K562 (cell line): ENCODE measurements at places on chromosomes 1 and 21. TPM values are rescaled to one million over a fixed set of nuclear protein-coding genes. Genes with fewer than 3 reads are reported as not detected.

GRCh38 chr1:161720422-161720821, 922 bp upstream of the FCRLB start:
- H3K4me1 ChIP-seq = peaks cover 45% of the 10 kb centered on the region
- no peaks in the 10 kb centered on the region for H3K36me3 ChIP-seq
- no peak overlapping the region for H3K4me3 ChIP-seq
- H3K27ac ChIP-seq = no peak overlapping the region; the same call in 2 of the 3 replicates
- no peak for DNase-seq

GRCh38 chr1:67652800-67653199, 32.2 kb upstream of the GADD45A start:
- no peaks in the 10 kb centered on the region for H3K36me3 ChIP-seq
- H3K27me3 ChIP-seq = no peaks in the 10 kb centered on the region
- no peak overlapping the region for H3K4me3 ChIP-seq
- no peak overlapping the region for H3K27ac ChIP-seq
- no peaks in the 10 kb centered on the region for H3K4me1 ChIP-seq

DNA sequence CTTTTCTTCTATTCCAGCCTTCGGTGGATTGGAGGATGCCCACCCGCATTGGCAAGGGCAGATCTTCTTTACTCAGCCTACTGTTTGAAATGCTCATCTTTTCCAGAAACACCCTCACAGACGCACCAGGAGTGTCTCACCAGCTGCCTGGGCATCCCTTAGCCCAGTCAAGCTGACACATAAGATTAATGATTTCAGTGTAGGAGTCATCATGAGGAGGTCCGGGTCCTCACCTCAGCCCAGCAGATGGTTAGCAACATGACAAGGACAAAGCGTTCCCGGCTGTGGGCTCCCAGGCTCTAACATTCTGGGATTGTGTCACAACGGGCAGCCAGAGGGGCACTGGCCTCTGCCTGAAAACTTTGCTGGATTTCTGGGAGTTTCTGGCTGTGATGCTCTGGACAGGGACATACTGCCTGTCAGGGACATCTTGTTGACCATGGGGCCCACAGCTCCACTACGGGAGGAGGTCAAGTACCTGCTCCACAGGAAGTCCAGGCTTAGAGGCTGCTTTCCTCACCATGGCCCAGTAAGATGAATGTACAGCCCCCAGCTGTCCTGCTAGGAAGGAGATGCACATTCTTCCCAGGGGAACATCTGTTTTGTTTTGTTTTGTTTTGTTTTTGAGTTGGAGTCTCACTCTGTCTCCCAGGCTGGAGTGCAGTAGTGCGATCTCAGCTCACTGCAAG, 204.0 kb upstream of the COA6 start:
- no peak overlapping the region for H3K27ac ChIP-seq
- no peak overlapping the region for H3K4me3 ChIP-seq
- peaks cover 36% of the 10 kb centered on the region for H3K27me3 ChIP-seq
- no peaks in the 10 kb centered on the region for H3K36me3 ChIP-seq

DNA sequence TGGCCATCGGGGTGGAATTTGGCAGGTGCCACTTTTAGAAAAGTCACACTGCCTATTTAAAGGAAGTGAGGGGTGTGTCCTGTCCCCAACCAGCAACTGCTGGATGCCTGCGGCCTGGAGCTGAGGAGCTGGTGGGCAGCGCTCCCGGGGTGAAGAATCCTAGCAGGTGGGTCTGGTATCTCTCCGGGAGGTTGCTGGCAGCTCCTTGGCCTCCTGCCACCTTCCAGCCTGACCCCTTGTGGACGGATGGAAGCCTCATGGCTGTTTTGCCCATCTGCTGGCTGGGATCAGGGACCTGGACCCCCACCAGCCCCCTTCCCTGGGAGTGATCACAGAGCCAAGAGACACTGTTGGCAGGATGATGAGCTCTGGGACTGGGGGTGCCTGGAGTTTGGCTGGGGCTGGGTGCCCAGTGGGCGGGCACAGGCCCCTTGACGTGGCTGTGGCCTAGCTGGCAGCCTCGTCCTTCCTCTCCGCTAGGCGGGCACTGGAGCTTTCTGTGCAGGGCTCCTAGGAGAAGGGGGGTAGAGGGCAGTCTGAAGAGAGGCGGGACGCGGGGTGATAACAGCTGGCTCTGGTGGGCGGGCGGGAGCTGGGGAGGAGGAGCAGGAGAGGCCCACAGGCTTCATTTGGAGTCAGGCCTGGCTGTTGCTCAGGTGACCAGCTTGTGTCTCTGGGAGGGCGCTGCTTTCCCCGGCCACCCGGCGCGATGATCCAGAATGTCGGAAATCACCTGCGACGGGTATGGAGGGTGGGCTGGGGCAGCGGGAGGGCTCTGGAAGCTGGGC, at the start of gene ACOT11:
Gene ACOT11, plus strand, starts transcription at position 628 of the 788 bp plus-strand sequence. Its CDS starts 82 bp downstream, at position 710.
- no peak within 1 kb of the TSS for H3K4me3 ChIP-seq
- peak; percentile 45 for DNase-seq
- peaks cover 27% of the 10 kb centered on the region; the same call in 2 of the 3 replicates for H3K4me1 ChIP-seq
- no peaks in the 10 kb centered on the region for H3K36me3 ChIP-seq
- peaks cover 26% of the 10 kb centered on the region; the same call in 1 of the 3 replicates for H3K27me3 ChIP-seq

DNA sequence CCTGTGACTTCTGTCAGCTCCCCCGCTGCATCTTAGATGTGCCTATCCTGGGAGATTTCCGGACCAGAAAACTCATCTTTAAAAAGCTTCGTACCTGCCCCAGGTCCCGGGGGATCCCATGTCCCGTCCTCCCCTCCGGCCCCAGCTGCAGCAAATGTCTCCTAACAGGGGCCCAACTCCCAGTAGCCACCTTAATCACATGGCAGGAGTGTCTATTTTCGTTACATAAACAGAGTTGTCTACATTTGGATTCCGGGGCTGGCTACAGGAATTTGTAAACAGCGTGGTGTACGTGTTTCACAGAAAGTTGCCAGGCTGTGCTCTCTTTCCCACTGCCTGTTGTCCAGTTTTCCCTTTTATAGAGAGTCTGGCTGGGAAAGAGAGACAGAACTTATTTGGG, 17.9 kb upstream of the KCNE2 start:
- H3K36me3 ChIP-seq = no peaks in the 10 kb centered on the region
- no peak overlapping the region for H3K27ac ChIP-seq
- H3K27me3 ChIP-seq = peaks cover 44% of the 10 kb centered on the region
- H3K4me1 ChIP-seq = no peaks in the 10 kb centered on the region

GRCh38 chr1:178418284-178418955, 78.3 kb downstream of the CLEC20A start:
- no peak for DNase-seq
- H3K27ac ChIP-seq = no peak overlapping the region
- no peaks in the 10 kb centered on the region for H3K27me3 ChIP-seq
- no peaks in the 10 kb centered on the region for H3K4me1 ChIP-seq

DNA sequence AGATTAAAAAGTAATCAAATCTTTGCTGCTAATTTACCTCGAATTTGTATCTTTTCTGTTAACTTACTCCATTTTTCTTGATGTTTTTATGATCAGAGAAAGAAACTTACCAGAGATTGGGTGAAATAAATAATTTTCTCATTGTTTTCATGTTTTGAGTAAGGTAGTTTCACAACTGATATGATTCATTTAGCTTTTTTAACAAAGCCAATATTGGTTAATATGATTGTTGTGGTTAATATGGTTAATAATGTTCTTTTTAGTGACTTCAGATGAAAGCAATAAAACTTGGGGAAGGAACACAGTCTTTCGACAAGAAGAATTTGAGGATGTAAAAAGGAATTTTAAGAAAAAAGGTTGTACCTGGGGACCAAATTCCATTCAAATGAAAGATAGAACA, 48.1 kb downstream of the MAP3K21 start:
- no peak overlapping the region for H3K27ac ChIP-seq
- H3K4me3 ChIP-seq = no peak overlapping the region
- DNase-seq = no peak
- no peaks in the 10 kb centered on the region for H3K4me1 ChIP-seq

GRCh38 chr1:246074421-246074820, 432.7 kb downstream of the SMYD3 start:
- no peaks in the 10 kb centered on the region for H3K36me3 ChIP-seq
- H3K27ac ChIP-seq = no peak overlapping the region
- H3K27me3 ChIP-seq = no peaks in the 10 kb centered on the region
- no peak overlapping the region for H3K4me3 ChIP-seq

GRCh38 chr21:28375708-28376385, 616.8 kb downstream of the LTN1 start:
- no peak for DNase-seq
- H3K27me3 ChIP-seq = no peaks in the 10 kb centered on the region
- no peaks in the 10 kb centered on the region for H3K4me1 ChIP-seq
- no peaks in the 10 kb centered on the region for H3K36me3 ChIP-seq
- no peak overlapping the region for H3K27ac ChIP-seq

DNA sequence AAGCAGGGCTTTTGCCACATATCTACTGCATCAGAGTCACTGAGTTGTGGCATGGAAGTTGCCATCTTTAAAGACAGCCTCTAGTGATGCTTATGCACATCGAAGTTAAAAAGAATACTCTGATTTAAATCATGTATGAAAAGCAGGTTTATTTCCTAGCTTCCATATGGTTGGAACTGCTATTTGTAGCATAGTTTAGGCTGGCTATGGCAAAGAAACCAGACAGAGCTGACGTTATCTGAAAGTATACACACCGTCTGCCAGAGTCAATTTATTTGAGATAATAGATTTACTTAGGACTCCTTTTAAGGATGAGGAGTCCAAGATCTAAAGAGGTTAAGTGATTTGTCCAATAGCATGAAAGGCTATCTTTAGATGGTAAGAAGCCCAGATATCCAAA, 536.9 kb upstream of the ADGRL4 start:
- no peaks in the 10 kb centered on the region for H3K27me3 ChIP-seq
- no peaks in the 10 kb centered on the region for H3K36me3 ChIP-seq
- no peak overlapping the region for H3K4me3 ChIP-seq

DNA sequence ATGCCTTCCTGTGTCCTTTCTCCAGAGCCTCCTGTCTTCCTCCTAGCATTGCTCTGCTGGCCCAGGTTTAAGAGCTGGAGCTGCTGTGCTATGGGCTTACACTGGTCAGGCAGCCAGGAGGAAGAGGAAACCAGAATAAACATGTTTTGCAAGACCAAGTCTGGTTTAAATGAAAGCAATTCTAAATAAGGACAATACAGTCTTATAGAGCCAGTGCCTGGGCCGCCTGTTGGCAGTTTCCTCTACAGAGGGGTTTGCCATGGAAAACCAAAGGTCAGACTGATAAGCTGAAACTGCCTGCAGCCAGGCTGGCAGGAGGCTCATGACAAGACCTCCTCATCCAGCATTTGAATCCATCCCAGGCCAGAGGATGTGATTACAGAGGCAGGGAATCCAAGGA, 92.9 kb upstream of the FGGY start:
- H3K27ac ChIP-seq = no peak overlapping the region
- no peak overlapping the region for H3K4me3 ChIP-seq
- H3K36me3 ChIP-seq = no peaks in the 10 kb centered on the region
- no peak for DNase-seq
- no peaks in the 10 kb centered on the region for H3K27me3 ChIP-seq

DNA sequence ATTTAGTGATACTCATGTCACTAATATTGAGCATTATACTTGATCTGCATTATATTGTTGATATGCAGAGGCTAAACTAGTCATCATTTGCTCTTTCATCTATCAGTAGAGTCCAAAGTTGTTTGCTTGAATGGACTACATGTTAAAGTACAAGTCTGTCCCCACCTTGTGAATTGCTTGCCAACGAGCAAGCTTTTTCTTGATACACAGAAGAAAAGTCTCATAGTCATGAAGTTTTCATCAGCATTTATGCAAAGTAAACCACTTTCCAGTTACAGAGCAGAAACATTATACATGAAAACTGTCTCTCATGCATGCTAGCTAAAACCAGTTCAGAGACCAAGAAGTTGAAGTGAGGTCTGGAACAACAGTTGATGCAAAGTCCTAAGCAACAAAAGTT, 13.0 kb downstream of the SFPQ start:
- no peak for DNase-seq
- H3K27me3 ChIP-seq = no peaks in the 10 kb centered on the region
- no peak overlapping the region for H3K27ac ChIP-seq

- no peaks in the 10 kb centered on the region for H3K4me1 ChIP-seq
- peaks cover 7% of the 10 kb centered on the region for H3K27me3 ChIP-seq
- DNase-seq = no peak
- H3K27ac ChIP-seq = no peak overlapping the region
Measured at GRCh38 chr1:41639332-41639936, 155.0 kb upstream of the EDN2 start.

DNA sequence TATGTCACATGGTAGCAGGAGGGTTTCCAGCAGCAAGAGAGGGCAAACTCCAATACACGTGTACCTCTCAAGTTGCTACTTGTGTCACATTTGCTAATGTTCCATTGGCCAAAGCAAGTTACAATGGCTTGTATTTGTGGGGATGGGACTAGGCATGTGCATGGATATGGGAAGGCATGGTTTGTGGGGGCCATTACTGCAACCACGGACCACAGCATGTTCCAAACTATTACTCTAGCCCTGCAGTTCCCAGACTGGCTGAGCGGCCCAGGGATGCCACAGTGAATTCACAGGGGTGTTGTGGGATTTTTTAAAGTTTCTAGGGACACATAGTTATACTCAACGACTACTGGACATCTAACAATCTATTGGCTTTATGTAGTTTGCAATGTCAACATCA, 133.1 kb downstream of the GIPC2 start:
- no peak overlapping the region for H3K27ac ChIP-seq
- no peaks in the 10 kb centered on the region for H3K27me3 ChIP-seq
- H3K4me3 ChIP-seq = no peak overlapping the region
- no peaks in the 10 kb centered on the region for H3K36me3 ChIP-seq

DNA sequence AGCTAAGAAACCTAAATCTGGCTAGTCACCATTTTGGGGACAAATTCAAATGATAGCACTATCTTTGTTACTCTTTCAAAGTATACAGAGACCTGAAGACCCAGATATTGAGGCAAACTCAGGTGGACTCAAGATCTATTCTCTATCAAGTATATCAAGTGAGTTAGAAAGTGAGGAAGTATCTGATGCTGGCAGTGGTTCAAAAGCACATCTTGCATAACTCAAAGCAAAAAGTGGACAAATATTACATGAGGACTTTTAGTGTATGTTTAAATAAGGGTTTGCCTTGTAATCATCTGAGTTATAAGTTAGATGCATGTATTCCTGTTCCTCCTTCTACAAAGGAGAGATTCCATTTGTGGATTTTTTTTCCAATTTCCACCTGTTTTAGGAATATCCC, 338.4 kb downstream of the DISC1 start:
- no peak overlapping the region for H3K27ac ChIP-seq
- DNase-seq = no peak
- H3K36me3 ChIP-seq = no peaks in the 10 kb centered on the region

Gene NADK
- 131 and 135 TPM in 2 replicates for total RNA-seq

Gene OR6K3
- not detected in 2 replicates for total RNA-seq

Gene TENT5C
- total RNA-seq = 7.1 and 7.7 TPM in 2 replicates

Gene NUP210L
- total RNA-seq = not detected in 2 replicates

Gene SPRR2B
- total RNA-seq = not detected in 2 replicates

Gene PAX7
- not detected in 2 replicates for total RNA-seq
